Fibroblast of mammary gland (primary cell): ENCODE measurements at places on chromosomes 5 and 9.

DNA sequence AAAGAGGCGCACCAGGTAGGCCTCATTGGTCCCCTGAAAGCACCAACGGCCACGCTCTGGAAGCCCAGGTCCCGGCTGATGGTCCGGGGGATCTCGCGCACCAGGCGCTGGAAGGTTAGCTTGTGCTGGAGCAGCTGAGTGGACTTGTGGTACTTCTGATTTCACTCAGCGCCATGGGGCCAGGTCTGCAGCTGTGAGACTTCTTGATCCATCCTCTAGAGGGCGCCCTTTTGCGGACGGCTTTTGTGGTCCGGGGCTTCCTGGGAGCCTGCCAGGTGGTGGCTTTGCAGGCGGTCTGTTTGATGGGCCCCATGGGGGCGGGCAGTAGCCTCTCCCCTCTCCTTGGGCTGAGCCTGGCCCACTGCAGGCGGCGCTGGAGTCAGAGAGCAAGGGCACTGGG is 10.4 kb downstream of the TAF11L12 start:
- DNase-seq, result no peak

DNA sequence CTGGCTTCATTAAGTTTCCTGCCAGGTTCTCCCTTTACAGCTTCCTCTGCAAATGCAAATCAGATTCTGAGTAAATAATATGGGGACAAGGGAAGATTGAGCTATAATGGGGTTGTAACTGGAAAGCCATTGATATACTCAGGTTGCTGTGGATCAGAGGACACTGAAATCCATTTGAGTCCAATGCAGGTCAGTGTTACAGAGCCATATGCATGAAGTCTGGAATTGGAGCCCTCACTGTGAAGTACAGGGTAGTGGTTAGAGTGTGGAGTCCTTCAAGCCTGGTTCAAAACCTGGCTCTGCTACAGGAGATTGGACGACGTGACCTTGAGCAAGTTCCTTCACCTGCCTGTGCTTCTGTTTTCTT is 48.7 kb downstream of the TIMD4 start:
- DNase-seq, result no peak

DNA sequence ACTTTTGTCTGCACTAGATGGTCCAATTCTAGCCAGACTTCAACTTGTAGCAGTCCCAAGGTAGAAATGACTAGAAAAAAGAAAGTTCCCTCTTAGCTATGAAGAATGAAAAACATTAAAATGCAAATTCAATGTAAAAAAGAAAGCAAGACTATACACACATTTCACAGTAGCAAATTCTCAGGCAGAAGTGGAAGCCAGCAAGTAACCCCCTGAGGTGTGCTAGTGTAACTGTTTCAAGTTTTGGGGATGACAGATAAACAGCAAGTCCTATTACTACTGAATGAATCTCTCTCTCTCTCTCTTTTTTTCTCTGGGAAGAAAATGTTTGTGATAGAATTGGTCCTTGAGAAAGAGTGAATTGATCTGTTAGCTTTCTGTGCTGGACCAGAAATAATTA is 185.6 kb downstream of the EFNA5 start:
- no peak for DNase-seq

- DNase-seq, result no peak
Observed at GRCh38 chr9:137975936-137976565, 98.5 kb downstream of the CACNA1B start.

DNA sequence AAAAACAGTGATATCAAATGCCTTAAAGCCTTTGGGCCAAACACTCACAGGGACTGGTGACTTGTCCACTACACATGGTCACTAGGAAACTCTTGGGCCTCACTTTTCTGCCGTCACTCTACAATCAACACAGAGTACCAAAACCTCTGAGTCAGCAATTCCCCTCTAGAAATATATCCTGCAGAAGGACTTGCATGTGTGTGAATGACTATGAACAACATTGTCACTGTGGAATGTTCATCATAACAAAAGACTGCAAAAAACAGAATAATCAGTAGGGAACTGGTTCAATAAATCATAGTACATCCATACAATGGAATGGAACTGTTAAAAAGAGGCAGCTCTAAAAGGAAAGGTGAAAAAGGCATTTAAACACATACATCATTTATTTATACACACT is 44.1 kb upstream of the SMU1 start:
- DNase-seq, result no peak

DNA sequence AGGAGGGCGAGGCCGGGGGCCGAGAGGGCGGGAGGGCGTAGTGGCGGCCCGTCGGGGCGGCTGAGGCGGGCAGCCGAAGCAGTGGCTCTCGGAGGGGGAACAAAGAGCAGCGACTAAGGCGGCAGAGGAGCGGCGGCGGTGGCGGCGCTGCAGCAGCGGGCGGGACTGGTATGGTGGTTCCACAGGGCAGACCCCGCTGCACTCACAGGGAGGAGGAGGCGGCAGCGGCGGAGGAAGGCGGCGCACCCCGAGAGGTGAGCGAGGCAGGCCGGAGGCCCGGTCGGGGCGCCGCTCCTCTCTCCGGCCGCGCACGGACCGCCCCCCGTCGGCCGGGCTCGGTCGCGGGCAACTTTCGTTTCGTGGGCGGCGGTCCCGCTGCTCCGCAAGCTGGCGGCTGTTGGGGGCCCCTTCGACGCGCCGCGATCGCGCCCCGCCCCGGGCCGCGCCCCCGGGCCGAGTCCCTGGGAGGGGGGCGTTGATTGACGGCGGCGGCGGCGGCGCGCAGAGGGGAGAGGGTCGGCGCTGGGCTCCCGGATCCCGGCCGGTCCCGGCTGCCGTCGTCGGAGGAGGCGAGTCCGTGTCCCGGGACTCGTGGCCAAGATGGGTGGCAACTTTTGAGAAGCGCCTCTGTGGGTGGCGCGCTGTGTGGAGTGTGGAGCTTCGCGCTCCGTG is 467 bp downstream of the CNOT6 start:
- DNase-seq, result no peak

DNA sequence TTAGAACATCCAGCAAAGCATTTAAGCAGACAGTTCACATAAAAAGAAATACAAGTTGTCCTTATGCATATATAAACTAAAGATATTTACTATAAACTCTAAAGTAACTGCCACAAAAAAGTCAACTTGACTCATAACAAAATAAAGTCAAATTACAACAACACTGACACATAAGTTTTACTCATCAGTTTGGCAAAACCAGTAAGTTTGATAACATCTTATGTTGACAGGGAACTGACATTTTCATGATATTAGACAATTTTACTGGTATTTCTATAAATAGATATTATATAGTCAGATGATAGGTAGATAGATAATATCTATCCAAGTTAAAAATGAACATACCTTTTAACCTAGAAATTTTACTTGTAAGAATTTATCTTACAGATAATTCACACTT is 9.9 kb upstream of the TSLP start:
- no peak for DNase-seq

GRCh38 chr9:138049085-138049778 is 171.7 kb downstream of the CACNA1B start:
- no peak for DNase-seq

- DNase-seq, result no peak
Observed at GRCh38 chr9:87718852-87719612, 6.9 kb upstream of the CTSL start.

- peak; percentile 54 for DNase-seq
Observed at GRCh38 chr9:131046581-131047202, 37.7 kb downstream of the LAMC3 start.

- no peak for DNase-seq
Observed at GRCh38 chr5:171366645-171367044, 21.0 kb upstream of the NPM1 start.

DNA sequence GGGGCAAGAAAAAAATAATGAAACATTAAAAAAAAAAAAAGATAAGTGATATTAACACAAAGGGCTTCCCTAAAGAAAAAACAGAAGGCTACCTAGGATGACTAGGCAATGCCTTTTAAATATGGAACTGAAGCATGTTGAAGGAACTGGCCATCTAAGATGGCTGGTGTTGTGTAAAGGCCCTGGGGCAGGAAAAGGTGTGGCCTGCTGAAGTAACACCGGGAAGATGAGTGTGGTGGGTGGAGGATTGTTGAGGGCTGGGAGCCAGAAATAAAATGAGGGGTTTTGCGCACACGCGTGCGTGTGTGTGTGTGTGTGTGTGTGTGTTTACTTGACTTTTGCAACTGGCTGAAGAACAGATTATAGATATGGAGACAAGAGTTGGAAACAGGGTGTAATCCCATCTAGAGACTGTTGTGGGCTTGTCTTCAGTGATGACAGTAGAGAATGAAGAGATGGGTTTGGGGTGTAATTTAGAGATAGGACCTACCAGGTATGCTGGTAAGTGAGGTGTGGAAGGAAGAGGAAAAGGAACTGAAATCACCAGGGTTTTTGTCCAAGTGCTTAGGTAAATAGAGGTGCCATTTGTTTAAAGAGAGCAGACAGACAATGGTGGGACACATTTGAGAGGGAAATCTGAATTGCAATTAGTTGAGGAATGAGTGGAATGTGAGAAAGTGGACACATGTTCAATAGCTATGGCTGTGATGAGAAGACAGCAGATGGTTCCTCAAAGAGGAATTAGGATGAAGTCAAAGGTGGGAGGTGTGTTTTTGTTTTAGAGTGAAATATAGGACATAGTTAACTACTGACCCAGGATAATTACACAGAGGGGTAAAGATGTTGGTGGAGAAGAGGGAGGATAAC is 33.9 kb downstream of the RAD23B start:
- DNase-seq, result no peak

DNA sequence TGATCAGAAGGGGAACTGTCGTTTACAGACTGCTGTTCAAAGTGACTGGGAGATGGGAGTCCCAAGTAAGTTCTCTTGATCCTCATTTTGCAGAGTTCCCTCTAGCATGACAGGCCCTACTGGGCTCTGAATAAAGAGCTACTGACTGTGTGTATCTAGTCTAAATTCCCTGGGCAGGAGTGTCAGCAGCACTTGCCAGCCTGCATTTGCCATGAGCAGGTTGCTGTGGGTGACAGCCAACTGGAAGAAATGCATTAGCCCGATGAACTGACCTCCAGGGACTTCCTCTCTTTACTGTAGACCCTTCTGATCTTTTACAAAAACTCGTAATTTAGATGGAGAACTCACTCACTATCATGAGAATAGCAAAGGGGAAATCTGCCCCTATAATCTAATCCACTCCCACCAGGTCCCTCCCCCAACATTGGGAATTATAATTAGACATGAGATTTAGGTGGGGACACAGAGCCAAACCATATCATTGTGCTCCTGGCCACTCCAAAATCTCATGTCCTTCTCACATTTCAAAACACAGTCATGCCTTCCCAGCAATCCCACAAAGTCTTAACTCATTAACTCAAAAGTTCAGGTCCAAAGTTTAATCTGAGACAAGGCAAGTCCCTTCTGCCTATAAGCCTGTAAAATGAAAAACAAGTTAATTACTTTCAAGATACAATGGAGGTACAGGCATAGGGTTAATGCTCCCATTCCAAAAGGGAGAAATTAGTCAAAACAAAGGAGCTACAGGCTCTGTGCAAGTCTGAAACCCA is 78.9 kb upstream of the CXCL14 start:
- DNase-seq, result no peak

GRCh38 chr9:134062461-134063087 is 5.3 kb downstream of the BRD3 start:
- DNase-seq, result no peak

DNA sequence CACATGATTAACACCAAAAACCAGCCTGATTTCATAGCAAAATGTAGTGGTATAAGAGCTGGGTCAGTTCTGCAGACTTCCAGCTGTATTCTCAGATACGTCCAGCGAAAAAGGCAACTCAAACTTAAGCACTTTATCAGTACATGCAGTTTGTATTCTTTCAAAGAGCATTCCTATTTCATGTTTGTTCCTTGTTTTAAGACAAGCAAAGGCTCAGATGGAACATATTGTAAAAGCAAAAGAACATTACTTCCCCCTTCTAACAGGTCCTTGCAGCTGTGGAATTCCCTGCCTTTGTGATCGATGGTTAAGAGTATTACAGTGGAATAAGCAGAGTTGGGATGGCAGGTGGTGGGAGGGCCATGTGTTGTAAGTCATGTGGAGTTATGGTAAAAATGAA is 86.3 kb upstream of the GRHPR start:
- no peak for DNase-seq

- DNase-seq, result no peak
Observed at GRCh38 chr5:40932766-40933165, 23.5 kb downstream of the C7 start.

- DNase-seq, result no peak
Observed at GRCh38 chr9:137500666-137501397, 41.7 kb upstream of the NSMF start.

DNA sequence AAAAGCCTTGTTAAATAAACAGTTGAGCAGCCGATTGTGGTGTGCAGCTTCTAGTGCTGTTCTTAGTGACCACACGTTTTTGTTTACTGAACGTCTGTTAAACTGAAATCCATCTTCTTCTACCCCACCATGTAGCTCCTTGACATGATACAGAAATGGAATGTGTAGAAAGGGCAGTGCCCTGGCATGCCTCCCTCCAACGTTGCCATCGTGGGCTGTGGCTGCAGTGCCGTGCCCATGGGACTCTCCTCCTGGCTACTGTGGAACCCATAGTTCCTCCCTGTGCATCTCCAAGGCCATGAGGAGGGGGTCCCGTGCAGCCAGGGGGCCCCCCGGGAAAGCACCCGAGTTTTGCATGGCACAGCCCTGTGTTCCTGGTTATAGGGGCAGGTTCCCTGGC is 23.3 kb upstream of the TGFBI start:
- no peak for DNase-seq

DNA sequence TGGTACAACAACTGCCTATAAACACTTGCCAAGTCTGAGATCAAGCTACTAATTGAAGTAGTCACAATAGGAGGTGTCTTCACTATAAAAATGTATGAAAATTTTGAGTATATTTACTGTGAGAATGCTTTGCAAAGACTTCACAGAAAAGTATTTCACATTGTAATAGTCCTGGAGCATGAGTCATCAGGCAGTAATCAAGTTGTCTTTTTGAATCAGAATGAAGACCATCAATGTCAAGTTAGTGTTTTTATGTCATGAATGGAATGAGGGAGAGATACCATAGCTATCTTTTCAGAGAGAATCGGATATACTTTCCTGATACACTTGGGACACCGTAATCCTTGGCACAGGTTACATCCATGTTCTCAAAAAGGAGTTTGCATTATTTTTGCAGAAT is 466.9 kb upstream of the ARRDC3 start:
- peak; percentile 50 for DNase-seq

- DNase-seq, result peak; percentile 30
Observed at GRCh38 chr5:37723162-37723961, 116.5 kb downstream of the GDNF start.

DNA sequence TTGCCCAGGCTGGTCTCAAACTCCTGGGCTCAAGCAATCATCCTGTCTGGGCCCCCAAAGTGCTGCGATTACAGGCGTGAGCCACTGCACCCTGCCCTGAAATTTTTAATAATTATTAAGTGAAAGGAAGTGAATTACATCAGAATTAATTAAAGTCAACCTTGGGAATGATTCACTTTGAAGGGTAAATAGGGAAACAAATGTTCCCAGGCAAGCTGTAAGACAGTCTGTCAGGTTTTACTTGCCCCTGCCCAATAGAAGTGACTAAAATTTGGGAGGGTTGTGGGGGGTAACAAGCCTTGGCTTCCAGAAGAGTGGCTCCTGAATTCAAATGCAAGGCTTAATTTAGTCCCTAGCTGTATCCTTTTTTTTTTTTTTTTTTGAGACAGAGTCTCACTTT is 1.3 kb upstream of the LIX1 start:
- DNase-seq, result no peak

- no peak for DNase-seq
Observed at GRCh38 chr9:111176511-111176910, 138.2 kb upstream of the LPAR1 start.
